Stimulated activated CD4-positive, alpha-beta T cell treated with anti-CD3 and anti-CD28 coated beads, Interleukin-12 subunit alpha, Interleukin-12 subunit beta, amount 100 ng/mL, for 24 hours (primary cell): ENCODE measurements at places on chromosomes 2 and 18.

GRCh38 chr2:25032094-25032493 is 9.8 kb upstream of the EFR3B start:
- DNase-seq, result no peak

DNA sequence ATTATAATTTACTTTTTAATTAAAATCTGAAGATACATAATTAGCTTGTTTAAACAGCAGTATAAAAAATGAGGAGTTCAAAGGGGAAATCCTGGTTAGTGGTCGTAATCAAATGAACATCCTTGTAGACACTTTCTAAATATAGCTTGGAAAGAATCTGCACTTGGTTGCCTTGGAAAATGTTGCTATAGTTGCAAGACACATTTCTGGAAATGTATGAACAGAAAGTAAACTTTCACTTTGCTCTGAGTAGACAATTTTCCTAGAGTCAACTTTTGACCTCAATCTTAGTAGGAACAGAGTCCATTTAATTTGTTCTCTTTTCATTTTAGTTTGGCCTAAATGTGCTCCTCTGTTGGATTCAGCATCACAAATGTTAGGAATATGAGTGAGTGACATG is 38.3 kb downstream of the GCA start:
- DNase-seq, result no peak

DNA sequence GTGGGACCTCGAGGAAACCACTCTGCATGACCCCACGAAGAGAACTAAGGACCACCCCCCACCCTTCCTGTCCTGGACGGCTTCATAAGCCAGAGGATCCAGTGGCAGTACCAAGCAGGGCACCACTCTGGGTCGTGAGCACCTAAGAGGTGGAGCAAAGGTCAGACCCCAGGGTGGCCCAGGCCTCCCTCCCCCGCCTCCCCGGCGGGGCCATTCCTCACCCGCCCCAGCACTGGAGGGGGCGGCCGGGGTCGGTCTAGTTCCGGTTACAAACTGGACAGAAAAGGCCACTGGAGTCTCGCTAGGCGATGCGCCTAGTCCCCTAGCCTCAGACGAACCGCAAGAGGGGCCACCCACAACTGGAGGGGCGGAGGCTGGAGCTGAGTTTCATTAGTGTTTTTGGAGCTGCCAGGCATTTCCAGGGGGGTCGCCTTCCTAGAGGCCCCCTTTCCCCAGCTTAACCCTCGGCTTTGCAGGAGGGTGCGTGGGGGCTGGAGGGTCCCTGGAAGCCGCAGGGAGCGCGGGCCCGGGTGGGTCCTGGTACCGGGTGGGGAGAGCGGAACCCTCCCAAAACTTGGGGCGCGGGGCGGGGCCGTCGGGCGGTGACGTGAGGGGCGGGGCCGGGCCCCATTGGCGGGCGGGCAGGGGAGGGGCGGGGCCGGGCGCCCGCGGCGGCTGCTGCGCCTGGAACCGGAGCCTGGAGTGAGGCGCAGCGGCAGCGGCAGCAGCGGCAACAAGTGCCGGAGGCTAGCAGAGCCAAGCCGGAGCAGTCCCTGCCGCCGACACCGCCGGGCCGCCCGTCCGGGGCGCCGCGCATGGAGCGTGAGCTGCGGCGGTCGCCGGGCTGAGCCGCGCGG is at the start of gene B3GNT2:
Gene B3GNT2 (plus strand): TSS at position 695 of the 857 bp plus-strand sequence. CDS start 26,106 bp downstream, outside the sequence.
- peak; percentile 70 for DNase-seq

GRCh38 chr2:96267159-96267971 is 1.3 kb downstream of the CIAO1 start:
- DNase-seq, result peak; percentile 38

- no peak for DNase-seq
Observed at GRCh38 chr2:108228006-108228405, 11.8 kb upstream of the SULT1C3 start.

DNA sequence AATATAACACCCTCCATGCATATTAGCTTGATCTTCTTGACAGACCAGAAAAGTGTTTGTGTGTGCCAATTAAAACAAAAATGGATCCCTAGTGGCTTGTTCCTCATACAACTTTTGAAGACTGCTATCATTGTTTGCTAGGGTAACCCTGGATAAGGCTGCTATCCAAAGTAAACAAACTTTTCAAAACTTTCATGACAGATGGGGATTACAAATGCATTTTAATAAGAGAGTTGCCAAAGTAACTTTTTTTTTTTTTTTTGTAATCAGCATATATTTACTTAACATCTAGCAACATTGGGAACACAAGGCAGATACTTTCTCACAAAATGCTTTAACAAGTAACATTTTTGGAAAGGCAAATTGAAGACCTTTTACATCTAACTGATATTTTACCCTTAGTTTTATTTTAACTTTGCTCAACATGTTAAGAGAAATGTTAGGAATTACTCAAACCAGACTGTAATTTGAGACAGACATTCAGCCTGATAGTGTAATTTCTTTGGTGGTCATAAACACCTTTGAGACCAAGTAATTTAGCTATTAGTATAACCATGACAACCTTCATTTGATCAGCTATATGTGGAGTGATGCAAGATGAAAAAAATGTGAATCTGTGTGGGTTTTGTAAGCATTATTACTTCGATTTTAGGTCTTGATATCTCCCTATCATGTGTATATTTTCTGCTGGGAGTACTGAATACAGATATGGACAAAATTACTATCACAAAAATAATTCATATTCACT is 300.9 kb downstream of the ARHGAP15 start:
- no peak for DNase-seq

GRCh38 chr2:224363281-224363680 is 38.6 kb downstream of the FAM124B start:
- DNase-seq, result no peak

GRCh38 chr2:227163998-227164762 is at the start of the genes COL4A3 and COL4A4:
TSS of gene COL4A3 (plus strand) at chr2:227164624. CDS start at chr2:227164727, 103 bp downstream.
TSS of gene COL4A4 (minus strand) at chr2:227164205. CDS start at chr2:227147483, 16,722 bp downstream.
- no peak for DNase-seq

- no peak for DNase-seq
Observed at GRCh38 chr2:3107567-3107966, 270.1 kb downstream of the EIPR1 start.

DNA sequence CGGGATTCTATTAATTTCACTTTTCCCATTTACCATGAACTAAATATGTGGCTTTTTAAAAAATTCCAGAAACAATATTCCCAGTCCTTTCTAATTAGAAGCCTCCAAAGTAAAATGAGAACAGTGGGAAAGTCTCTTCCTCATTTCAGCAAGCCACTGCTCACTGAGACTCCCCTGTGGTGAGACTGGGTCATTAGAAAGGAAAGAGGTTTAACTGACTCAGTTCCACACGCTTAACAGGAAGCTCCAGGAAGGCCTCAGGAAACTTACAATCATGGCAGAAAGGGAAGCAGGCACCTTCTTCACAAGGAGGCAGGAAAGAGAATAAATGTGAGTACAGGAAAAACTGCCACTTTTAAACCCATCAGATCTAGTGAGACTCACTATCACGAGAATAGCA is 258.9 kb upstream of the CHAC2 start:
- DNase-seq, result no peak

DNA sequence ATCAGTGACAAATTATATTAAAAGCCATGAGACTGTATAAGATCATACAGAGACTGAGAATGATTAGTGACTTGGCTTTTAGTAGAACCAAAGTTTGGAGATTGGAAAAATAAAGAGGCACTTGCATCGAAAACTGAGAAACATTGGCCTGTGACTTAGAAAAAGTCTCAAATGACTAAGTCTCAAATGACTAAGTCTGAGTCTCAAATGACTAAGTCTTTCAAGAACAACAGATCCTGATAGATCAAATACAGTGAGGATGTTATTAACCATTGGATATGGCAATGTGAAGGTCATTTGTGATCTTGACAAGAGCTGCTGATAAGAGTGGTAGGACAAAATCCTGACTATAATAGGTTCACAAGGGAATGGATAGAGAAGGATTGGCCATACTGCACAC is 135.5 kb upstream of the FANCL start:
- no peak for DNase-seq

- no peak for DNase-seq
Observed at GRCh38 chr18:80175451-80176204, 66.6 kb downstream of the ADNP2 start.

DNA sequence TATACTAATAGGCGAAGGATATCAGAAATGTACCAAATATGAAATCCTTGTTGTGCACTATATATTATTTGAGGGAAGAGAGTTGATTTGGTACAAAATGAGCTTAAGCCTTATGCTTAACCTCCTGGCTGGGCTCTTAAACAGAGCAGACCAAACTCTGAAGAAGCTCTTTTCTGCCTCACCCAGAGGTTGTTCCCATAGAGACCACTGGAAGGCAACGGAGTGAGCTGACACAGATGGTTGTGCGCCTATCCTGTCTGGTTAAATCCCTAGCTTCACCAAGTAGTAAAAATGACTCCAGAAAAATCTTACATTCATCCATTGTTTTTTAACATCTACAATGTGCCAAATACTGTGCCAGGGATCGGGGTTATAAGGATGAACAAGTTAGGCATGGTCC is 55.9 kb upstream of the NOL4 start:
- DNase-seq, result no peak

DNA sequence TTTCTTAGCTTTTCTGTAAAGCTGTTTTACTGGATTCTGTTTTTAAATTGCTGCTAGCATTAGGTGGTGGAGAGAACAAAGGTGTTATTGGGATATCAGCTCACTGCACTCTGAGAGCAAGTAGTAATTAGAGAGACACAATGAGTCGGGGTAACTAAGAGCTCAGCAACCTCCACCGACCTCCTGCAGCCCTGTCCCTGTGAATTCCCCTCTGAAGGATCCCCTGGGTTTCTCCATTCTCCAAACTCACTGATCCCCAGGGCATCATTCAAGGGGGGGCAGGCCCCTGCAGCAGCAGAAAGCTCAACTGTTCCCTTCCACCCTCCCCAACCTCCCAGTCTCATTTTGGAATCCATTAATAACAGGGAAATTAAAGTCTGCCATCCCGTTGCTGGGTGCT is 73.0 kb downstream of the MTCL1 start:
- DNase-seq, result no peak

- no peak for DNase-seq
Observed at GRCh38 chr2:160271171-160272086, 71.4 kb upstream of the ITGB6 start.

GRCh38 chr18:45019469-45019868 is 338.8 kb downstream of the SETBP1 start:
- DNase-seq, result no peak

GRCh38 chr2:144671695-144672455 is 152.0 kb upstream of the ZEB2 start:
- DNase-seq, result no peak

- no peak for DNase-seq
Observed at GRCh38 chr2:227454323-227454860, 17.6 kb upstream of the AGFG1 start.

DNA sequence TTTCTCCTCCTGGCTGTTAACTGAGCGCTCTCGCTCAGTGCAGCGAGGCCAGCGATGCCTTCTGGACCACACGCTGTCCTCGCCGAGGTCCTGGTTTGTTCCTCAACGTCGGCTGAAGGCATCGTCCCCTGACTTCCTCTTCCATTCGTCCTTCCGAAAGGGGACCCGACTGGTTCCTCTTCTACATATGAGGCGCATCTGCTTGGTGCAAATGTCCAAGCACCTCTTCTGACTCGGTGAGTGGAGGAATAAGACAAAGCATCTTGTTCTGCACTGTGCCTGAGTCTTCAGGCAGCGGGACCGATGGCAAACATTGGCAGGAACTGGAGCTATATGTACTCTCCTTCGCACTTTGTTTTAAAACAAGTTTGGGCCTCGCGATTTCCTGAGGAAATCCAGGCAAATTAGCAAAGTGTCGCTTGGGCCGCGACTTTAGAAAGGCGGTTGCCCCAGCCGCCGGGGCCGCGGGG is 621 bp upstream of the KCNS3 start:
- DNase-seq, result no peak

DNA sequence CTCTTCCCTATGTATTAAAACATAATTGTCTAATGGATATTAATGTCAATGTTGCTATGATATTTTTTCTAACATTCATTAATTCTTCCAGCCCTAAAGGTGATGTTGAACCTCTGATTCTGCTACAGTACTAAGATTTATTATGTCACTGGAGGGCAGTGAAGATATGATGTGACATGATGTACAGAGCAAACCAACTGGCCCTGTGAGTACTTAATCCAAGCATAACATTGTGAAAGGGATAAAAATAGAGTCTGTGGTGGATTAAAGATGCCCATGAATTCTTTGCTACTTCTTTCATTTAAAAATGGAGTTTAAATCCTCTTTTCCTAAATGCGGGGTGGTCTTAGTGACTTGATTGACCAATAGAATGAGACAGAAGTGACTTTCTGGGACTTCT is 51.8 kb downstream of the IL1R2 start:
- DNase-seq, result no peak

GRCh38 chr2:239267288-239267951 is 133.4 kb downstream of the HDAC4 start:
- peak; percentile 79 for DNase-seq

DNA sequence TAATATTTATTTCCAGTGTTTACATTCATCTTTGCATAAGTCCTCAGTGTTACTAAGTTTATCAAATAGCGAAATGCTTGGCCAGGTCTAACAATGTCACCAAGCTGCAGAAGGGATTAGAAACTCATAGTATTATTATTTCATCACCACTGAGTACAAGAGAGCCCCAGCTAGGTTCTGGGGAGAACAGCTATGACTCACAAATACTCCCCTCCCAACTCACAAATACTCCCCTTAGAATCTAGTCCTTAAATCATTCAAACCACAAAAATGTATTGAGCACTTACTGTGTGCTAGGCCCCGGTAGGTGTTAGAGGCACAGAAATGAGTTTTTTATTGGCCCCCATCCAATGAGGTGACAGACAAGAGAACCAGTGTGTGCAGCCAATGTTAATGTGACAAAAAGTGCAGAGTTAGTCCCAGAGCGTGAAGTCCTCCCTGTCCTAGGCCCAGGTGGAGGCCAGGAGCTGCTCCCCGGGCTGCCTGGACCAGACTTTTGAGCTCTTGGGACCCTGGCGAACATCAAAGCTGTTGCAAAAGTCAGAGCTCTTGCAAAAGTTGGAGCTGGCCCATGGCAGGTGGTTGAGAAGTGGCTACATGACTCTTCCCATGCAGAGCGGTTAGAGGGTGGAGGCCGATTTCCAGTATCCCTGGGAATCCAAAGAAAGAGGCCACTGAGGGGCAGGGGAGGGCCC is 9.8 kb downstream of the STEAP3 start:
- no peak for DNase-seq

- no peak for DNase-seq
Observed at GRCh38 chr18:30177056-30177455, 865.5 kb downstream of the DSC3 start.

DNA sequence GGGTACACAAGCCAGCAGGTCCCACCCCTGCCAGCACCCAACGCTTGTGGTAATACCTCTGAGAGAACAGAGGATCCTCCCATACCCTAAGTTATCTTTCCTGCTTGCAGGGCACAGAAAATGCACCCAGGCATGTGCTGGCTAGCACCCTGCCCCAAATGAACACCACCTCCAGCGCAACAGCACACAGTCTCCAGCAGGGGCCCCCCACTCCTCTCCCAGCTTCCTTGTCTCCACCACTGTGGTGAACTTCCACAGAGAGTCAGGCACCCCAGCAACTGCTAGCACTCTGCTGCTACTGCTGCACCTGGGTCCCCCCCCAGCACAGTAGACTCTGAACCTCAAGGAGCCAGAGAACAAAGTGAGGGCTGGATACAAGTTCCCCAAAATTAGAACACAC is 216.8 kb upstream of the CNTNAP5 start:
- DNase-seq, result no peak

GRCh38 chr2:144190908-144191605 is 328.9 kb downstream of the ZEB2 start:
- DNase-seq, result no peak

- DNase-seq, result no peak
Observed at GRCh38 chr2:36572054-36572718, 25.8 kb downstream of the FEZ2 start.
